ENCODE measurements at places on chromosomes 11 and 22.

GRCh38 chr11:41878095-41878494 is 418.6 kb upstream of the LRRC4C start:
- DNase-seq, result no peak

- DNase-seq, result no peak
Observed at GRCh38 chr11:94641167-94641761, 74.1 kb downstream of the PIWIL4 start.

- DNase-seq, result no peak
Observed at GRCh38 chr11:119691020-119691666, 37.9 kb downstream of the NECTIN1 start.

GRCh38 chr11:43959321-43959995 is 17.0 kb downstream of the C11orf96 start:
- no peak for DNase-seq

DNA sequence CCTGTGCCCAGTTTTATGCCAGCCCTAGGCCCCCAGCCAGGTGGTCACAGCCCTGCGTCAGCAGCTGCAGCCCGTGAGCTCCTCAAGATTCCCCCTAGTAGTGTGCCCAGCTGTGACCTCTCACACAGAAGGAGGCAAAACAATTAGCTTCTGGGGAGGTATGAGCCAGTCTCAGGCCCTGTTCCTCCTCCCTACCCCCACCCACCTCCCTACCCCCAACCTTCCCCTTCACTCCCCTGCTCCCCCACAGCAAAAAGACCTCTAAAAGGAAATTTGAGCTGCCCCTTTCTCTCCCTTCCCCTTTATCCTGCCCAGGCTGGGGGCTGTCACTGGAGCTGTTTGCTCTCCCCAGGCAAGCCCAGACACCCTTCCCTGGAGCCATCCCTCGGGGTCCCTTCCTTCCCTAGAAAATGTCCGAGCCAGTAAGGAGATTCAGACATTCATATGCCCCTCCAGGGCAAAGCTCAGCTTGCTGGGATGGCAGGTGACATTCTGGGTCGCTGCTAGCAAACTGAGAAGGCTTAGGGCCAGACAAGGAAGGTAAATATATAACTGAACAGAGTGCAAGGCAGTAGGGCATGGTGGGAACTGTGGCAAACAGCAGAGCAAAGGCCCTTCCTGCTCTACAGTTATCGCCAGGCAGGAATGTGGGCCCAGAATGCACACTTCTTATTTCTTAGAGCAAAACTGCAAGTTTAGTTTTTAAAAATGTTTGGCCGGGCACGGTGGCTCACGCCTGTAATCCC is 300.2 kb downstream of the MN1 start:
- no peak for DNase-seq

GRCh38 chr11:131219646-131220045 is 150.8 kb upstream of the NTM start:
- DNase-seq, result no peak

GRCh38 chr22:32269316-32269715 is 14.2 kb upstream of the SLC5A4 start:
- DNase-seq, result no peak

DNA sequence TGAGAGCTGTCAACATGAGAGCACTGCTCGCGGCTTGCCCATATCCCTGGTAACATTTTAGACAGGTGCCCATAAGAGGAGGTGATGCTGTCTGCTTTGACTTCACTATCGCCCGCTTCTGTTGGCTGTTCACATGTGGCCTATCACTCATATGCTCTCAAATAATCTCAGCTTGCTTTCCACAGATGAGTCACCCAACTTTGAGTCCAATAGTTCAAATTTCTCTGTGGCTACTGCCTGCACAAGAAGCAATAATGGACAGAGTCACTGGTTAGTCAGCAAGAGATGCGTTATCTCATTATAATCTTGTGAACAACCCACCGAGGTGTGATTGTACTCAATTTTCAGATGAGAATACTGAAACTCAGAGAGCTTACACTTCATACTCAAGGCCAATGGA is 1714.1 kb downstream of the LRRC4C start:
- DNase-seq, result no peak

DNA sequence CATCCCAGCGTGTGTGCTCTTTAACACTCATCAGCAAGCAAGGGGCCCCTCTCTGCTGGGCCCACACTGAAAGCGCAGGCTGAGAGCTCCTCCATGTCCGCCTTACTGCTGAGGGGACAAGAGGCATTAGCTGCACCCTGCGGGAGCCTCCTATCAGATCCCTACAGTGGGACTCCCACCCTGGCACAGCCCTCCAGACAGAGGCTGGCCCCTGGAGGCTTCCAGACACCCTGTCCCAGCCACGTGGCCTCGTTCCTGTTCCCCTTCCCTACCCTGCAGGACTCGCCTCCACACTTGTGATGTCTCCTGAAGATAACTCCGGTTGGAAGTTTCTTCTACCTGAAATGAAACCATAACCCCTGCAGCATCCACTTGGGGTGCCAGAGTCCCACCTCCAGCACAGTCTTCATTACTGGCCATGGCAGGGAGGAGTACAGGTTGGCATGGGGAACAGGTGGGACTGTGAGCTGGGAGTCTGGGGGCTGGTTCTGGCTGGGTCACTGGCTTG is 5.0 kb upstream of the SH3BP1 start:
- DNase-seq, result no peak

GRCh38 chr11:78930810-78931523 is 356.3 kb upstream of the NARS2 start:
- DNase-seq, result no peak

DNA sequence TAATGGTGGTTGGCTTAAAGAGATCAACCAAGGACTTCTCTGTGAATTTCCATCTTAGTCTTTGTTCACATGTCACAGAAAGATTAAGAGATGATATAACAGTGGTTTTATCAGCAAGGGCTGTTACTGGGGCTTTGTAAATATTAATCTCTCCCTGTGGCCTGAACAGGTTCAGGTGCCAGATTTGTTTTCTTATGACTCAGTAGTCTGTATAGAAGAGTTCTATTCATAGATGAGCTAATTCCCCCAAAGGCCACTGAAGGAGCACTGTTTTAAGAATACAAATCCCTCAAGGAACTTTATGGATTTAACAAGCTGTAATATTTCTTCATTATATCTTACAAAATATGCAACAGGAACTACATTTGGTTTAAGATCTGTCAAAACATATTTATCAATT is 50.4 kb downstream of the TCP11L1 start:
- DNase-seq, result no peak

DNA sequence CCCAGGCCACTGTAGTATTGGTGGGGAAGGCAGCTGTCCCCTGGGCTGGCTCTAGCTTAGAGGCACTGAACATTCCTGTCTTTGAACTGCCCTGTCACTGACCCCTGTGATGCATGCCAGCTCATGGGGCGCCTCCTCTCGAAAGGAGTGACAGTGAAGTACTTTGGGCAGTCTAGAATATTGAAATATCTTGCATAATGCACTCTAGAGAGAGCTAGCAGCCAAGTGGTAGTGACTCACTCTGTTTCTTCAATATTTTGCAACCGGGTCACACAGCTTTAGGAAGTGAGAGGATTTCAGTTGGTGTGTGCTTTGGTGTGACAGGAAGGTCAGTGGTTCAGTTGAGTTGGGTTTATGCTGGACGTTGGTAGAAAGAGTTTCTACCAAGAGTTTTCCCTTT is 35.5 kb upstream of the ST14 start:
- no peak for DNase-seq

DNA sequence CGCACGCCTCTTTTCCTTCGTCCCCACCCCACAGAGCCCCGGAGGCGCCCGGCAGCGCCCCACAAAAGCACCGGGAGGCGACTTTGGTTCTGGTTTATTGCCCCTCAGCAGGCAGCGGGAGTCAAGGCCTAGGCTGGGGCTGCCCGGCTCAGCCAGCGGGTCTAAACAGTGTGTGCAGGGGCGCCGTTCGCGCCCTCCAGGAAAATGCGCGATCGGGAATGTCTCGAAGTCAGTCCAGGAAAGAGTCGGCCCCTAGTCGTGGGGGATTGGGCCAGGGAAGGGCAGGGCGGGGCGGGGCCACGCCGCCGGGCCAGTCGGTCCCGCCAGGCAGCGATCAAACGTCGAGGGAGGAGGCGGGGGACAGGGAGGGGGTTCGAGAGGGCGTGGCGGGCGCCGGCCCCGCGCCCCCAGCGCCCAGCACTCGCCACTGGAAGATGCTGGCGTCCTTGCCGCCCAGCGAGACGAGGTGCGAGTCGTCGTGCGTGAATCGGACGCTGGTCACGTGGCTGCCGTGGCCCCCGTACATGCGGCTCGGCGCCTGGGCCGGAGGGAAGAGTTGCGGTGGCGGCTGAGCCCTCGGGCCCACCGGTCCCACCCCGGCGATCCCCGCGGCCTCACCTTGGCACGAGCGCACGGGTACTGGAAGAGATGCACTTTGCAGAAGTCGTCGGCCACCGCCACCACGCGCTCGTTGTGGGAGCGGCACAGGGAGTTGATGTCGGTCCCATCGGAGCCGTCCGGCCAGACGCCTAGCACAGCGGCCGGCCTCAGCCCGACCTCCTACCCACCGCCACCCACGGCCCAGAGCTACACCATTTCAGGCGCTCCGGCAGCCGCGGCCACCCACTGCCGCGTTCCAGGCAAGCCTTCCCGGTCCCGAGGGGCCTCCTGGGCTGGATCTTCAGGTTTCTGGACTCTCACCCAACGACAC is 741 bp upstream of the MTA2 start:
- DNase-seq, result no peak
